HFF-Myc (cell line): ENCODE measurements at places on chromosomes 2 and 18.

DNA sequence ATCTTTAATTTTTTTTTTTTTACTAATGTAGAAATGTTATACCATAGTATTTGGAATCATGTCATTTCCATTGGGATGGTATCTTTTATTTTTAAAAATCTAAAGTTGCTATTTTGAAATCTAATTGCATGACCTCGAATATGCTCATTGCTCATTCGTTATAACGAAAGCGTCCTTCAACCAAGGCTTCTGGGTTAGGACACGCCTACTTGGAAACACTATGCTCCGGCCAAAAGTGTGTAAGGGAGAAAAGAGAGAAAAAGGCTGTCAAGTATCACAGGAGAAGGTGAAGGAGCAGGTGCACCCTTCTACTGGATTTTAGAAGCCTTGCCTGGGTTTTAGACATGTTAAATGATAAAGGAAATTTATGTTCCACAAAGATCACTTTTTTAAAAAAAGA lies 465.9 kb upstream of the ID2 start:
- no peak for DNase-seq

- DNase-seq = no peak
Observed at GRCh38 chr2:160409480-160409879, 84.1 kb downstream of the RBMS1 start.

DNA sequence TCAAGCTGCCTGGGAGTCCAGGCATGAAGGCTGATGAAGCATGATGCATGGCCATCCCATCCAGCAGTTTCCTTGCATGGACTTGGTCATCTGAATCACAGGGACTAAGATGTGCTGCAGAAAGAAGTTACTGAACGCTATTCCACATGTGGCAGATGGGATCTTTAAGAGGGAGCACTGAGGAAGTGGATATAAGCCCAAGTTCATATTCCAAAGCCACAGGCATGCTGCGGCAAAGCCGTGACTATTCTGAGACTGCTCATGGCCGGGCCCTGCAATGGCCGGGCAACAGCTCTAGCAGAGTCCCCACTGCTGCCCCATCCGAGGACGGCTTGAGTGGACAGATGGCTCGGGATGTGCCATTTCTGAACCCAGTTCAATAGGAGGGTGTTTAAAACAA lies 61.5 kb downstream of the STPG4 start:
- DNase-seq = no peak

- no peak for DNase-seq
Observed at GRCh38 chr2:148455791-148456190, 188.8 kb upstream of the EPC2 start.

- no peak for DNase-seq
Observed at GRCh38 chr2:111903930-111904439, 5.6 kb downstream of the MERTK start.
